Renal cortical epithelial cell (primary cell): ENCODE measurements at places on chromosomes 7 and 10.

GRCh38 chr10:116504786-116505185, 40.9 kb upstream of the PNLIP start:
- no peak for DNase-seq

GRCh38 chr10:78565841-78566240, 502.9 kb upstream of the ZMIZ1 start:
- DNase-seq = no peak

DNA sequence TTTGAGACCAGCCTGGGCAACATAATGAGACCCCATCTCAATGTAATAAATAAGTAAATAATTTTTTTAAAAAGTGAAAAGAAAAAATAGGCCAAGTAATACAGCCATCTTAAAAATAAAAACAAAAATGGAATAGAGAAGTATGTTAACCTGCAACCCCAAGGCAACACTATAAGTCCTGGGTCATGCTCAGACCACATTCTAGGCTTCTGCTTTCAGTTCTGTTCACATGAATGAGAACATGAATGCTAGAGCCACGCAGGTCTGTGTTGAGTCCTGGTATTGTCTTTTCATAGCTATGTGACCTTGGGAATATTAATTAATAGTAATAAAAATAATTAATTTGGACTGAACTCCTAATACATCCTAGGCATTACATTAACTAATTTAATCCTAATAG, 284.0 kb downstream of the AUTS2 start:
- no peak for DNase-seq

- no peak for DNase-seq
Observed at GRCh38 chr7:158096582-158096981, 491.0 kb downstream of the PTPRN2 start.

- no peak for DNase-seq
Observed at GRCh38 chr7:142832417-142832816, 22.5 kb upstream of the EPHB6 start.

DNA sequence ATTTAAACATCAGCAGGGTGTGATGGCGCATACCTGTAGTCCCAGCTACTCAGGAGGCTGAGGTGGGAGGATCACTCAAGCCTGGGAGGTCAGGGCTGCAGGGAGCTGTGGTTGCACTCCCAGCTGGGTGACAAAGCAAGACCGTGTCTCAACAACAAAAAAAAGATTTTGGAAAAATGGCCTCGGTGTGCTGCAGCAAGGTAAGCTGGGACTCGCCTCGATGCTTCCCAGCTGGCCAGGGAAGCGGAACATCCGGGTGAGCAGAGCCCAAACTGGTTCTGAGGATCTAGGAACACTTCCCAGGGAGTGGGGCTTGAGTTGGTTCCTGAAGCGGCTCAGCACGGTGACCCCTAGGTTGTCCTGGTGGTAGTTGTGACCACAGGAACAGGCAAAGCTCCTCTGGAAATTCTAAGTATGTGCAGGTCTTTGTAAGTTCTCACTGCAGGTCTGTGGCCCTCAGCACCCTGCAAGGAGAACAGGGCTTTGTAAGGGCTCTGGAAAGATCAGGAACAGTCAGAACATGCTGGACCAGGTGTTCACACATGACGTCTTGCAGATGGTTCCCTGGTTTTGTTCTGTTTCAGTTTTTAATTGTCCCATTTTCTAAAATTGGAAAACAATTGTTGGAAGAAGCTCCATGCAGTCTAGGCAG, 38.6 kb upstream of the ZMIZ2 start:
- DNase-seq = no peak
